ENCODE measurements at places on chromosomes 1 and 21.

- no peak for DNase-seq
These were observed 16.5 kb upstream of the ATP6V1G3 start for GRCh38 chr1:198556971-198557370.

DNA sequence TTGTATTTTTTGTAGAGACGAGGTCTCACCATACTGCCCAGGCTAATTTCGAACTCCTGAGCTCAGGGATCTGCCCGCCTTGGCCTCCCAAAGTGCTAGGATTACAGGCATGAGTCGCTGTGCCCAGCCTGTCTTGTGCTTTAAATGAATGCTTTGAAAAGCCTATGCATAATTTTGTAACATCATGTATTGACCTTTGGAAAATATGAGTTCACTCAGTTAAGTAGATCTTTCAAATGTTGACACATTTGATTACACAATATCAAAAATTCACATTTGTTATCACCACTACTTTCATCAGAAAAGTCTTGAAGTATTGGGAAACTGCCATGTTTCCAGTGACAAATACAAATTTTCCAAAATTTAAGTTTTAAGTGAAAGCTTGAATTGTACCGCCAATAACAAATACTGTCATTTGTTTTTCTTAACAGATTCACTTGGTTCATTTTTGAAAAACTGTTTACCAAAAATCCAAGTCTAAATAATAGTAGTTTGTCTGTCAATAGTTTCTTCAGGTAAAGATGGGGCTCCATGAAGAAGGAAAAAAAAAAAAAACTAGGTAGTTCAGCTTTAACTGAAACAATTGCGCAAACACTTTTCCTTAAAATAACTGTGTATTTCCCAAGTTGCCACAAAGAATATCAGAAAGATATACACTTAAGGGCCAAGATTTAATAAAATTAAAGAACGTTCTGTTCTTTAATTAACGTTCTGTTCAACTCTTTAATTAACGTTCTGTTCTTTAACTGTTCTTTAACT is 233.2 kb upstream of the NR5A2 start:
- no peak for DNase-seq

DNA sequence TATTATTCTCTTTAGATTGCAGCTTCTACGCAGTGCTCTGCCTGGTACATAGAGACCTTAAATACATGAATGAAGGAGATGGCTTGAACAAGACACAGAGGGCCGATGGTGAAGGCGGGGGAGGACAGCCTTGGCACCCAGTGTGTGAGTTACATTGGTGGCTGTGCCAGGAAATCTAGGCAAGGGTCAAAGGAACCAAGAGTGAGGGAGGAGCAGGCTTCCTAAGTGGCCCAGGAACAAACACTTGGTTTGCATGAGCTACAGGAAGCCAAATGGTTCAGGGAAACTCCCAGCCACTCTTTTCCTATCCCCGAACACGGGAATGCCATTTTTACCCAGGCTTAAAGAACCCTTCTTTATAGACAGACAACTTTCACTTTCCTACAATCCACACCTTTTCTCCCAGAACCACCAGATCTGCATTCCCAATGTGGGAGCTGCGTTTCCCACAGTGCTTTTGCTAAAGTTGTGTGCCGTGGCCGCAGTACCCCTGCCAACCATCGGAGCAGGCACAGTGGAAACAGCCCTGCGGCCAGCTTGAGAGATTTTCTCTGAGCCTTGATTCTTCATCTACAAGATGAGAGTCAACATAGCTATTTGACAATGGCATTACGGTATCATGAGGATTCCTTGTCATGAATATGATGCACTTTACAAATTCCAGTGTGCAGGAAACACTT is 3.5 kb upstream of the CLEC20A start:
- no peak for DNase-seq

DNA sequence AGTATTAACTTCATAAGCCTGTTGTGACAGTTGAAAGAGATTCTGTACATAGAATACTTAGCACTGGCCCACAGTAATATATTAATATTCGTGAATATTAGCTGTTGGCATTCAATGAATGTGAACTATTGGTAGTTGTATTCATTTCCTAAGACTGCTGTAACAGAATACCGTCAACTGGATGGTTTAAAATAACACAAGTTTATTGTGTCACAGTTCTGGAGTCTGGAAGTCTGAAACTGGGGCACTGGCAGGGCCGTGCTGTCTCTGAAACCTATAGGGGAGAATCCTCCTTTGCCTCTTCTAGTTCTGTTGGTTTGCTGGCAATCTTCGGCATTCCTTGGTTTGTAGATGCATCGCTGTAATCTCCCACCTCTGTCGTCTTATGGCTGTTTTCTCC is 47.5 kb downstream of the OLFML3 start:
- DNase-seq: no peak

- DNase-seq: no peak
These were observed 1382.2 kb upstream of the B3GALT2 start for GRCh38 chr1:194568610-194569009.

GRCh38 chr1:222462601-222463000 is 85.3 kb downstream of the HHIPL2 start:
- DNase-seq: no peak

DNA sequence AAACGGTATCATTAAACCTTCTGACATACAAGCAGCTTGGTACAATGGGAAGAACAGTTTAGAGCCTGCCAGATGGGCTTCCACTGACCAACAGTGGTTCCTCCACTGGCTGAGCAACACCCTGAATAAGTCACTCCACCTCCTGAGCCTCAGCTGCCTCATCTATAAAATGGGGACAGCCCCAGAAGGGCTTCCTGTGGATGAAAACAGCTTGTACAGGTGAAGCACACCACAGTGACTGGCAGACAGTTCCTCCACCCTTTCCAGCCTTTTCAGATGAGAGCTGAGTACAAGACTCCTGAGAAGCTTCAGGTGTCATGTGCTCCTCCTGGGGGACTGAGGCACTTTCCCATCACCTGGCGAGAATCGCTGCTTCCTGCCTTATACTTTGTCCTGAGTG is 2.1 kb downstream of the CAPZB start:
- no peak for DNase-seq

- no peak for DNase-seq
These were observed 59.5 kb upstream of the CD55 start for GRCh38 chr1:207261971-207262370.

DNA sequence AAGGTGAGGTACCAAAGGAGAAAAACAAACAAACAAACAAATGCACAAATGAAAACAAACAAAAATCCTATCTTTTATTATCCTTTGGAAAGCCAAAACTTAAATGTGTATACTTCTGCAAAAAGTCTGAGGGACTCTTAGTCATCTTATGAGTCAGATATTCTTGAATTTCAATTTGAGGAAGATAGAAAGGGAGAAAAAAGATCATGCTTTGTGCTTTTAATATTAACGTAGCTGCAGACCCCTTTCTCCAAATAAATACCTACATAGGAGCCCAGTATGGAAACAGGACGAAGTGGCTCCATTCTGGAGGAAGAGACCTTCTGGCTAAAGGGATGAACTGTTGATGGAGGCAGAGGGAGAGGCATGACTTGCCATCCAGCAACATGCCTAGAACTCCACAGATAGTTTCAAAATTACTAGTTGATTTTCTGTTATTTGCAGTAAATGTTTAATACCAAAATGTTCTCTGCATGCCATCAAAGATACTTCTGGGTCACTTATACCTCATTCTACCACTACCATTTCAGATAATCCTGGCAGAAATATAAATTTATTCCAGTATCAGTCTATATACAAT is 25.4 kb downstream of the NUP210L start:
- DNase-seq: no peak

- no peak for DNase-seq
These were observed 24.7 kb upstream of the IL10 start for GRCh38 chr1:206796981-206797402.

- no peak for DNase-seq
These were observed 26.4 kb upstream of the LRRC8D start for GRCh38 chr1:89794406-89794805.

DNA sequence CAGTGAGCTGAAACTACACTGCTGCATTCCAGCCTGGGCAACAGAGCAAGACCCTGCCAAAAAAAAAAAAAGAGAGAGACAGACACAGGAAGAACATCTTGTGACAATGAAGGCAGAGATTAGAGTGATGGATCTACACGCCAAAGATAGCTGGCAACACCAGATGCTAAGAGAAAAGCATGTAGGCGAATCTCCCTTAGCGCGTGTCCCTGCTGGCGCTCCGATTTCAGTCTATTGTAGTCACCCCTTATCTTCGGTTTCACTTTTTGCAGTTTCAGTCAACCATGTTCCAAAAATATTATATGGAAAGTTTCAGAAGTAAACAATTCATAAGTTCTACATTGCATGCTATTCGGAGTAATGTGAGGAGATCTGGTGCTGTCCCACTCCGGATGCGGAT is 11.6 kb upstream of the BRDT start:
- DNase-seq: no peak

DNA sequence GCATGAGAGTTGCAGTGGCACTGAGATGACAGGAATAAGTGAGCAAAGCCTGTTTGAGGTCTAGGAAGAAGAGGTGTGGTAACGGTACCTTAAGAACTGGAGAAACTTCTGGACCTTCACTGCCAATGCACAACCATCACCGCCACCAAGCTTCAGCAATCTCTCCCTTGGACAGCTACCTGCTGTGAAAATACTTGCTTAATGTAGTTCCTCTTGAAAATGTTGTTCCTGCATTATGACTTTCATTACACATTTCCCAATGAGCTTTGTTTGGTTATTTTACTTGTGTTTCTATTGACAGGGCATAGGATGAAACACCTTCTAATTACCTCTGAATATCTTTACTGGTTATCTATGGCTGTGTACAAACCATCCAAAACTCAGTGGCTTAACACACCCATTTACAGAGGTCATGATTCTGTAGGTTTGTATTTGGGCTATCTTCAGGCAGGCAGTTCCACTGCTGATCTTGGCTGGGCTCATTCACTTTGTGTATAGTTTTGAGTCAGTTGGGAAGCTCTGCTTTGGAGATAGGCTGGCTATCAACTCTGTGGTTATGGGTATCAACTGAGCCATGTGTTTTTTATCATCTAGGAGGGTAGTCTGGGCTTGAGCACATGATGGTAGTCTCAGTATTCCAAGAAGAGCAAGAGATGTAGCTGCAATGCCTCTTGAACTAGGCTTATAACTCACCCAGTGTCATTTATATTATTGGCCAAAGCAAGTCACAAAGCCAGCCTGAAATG is 149.4 kb downstream of the ELAVL4 start:
- DNase-seq: no peak

- DNase-seq: peak; percentile 32
These were observed 53.6 kb downstream of the MAB21L3 start for GRCh38 chr1:116164604-116165368.

- DNase-seq: peak; percentile 64
These were observed 35.0 kb downstream of the ENAH start for GRCh38 chr1:225617956-225618355.

GRCh38 chr1:45619149-45619921 is 4.5 kb downstream of the CCDC17 start:
- no peak for DNase-seq

- DNase-seq: no peak
These were observed 4.0 kb upstream of the FAAP20 start for GRCh38 chr1:2198571-2198970.

DNA sequence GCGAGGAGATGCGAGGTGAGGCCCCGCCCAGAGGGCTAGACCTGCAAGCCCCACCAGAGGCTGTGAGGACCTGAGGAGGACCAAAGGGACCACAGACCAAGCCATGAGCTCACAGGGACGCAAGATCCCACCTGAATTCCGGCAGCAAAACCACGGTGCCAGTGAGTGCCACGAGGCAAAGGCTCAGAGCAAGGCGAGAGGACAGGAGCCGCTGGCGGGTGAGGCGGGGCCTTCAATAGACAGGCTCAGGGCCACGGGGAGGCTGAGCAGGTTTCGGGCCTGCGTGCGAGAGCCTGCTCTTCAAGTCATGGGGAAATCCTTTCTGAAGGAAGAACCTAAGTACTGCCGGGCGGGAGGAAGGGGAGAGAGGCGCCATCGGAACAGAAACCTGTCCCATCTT is 7.1 kb upstream of the TMEM240 start:
- DNase-seq: no peak

- DNase-seq: no peak
These were observed 3.4 kb downstream of the TMEM240 start for GRCh38 chr1:1536938-1537546.

GRCh38 chr1:202750761-202751160 is 40.5 kb upstream of the SYT2 start:
- DNase-seq: no peak

- no peak for DNase-seq
These were observed 26.9 kb downstream of the IGSF21 start for GRCh38 chr1:18134324-18135046.

- no peak for DNase-seq
These were observed 52.3 kb downstream of the PCNT start for GRCh38 chr21:46376231-46376628.

DNA sequence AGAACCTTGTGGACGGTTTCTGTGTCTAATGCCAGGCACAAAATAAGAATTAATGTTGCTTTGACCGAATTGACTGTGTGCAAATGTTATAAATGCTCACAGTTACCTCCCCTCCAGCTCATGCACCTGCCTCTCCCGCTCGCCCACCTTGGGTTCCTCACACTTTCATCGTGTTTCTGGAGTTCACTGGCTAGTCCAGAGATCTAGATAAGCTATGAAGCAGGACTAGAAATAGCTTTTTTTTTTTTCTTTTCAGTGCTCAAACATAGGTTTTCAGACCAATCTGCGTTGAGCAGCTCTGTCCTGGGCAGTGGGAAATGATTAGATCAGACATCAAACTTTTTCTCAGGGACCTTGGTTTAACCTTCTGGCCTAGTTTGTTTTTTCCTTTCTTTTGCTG is 11.1 kb downstream of the TENT5C start:
- DNase-seq: no peak

DNA sequence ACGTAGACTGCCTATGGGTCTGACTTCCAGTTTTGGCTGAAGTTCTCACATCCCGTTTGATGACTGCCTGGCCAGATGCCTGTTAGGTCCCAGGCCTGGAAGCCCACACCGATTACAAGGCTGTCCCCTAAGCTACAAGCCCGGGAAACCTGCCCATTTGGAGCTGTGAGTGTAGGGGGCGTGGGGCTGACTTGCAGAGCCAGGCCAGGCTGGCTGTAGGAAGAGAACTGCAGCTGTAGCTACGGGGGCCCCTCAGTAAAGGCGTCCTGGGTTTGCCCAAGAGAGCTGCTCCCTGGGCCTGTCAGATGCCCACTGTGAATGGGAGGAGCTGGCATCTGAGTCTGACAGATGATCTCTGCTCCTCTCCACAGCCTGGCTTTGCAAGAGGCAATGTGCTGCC is 199.7 kb downstream of the CAMTA1 start:
- peak; percentile 52 for DNase-seq

Data from NCI-H446 (cell line).